ENCODE measurements at places on chromosomes 3 and 15. TPM values are rescaled to one million over a fixed set of nuclear protein-coding genes. Genes with fewer than 3 reads are reported as not detected.

- peak; percentile 34 for DNase-seq
Observed at GRCh38 chr3:99708207-99708745, 69.9 kb downstream of the COL8A1 start.

The NR1I2 gene
- total RNA-seq: under 0.01 TPM

DNA sequence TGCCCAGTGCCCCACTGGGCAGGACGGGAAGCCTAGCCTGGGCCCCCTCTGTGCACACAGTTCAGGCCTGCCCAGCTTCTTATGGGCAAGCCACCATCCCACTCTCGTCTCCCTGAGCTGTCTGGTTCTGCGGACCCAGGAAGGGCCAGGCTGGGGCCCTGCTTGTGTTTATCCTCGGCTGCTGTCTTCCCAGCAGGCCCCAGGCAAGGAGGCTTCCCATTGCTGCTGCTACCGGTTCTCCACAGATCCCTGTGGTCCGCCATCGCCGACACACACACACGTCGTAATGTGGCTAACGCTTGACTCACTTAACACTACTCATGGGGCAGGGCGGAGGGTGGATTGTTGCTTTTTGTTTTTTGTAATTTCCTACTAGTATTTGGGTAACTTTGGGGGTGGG, 52.4 kb upstream of the SLC6A1 start:
- no peak for DNase-seq

The MLH1 gene
- total RNA-seq: 56.7 TPM

The P4HTM gene
- 26.8 TPM for total RNA-seq

GRCh38 chr3:119456469-119456868, 6.9 kb downstream of the TMEM39A start:
- DNase-seq: no peak

DNA sequence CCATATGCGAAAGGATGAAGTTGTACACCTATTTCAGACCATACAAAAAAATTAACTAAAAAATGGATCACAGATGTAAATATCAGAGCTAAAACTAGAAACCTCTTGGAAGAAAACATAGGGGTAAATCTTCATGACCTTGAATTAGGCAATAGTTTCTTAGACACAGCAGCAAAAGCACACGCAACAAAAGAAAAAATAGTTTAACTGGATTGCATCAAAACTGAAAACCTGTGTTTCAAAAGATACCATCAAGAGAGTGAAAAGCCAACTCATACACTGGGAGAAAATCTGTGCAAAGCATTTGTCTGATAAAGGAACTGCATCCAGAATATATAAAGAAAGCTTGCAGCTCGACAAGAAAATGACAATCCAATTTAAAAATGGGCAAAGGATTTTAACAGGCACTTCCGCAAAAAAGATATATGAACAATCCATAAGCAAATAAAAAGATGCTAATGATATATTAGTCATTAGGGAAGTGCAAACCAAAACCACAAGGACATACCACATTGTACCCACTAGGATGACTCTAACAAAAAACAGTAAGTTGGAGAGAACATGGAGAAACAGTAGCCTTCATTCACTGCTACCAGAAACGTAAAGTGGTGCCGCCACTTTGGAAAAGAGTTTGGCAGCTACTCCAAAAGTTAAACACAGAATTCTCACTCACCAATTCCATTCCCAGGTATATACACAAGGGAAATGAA, 263.1 kb downstream of the ADAMTS17 start:
- peak; percentile 17 for DNase-seq

The EFHB gene
- under 0.01 TPM for total RNA-seq

GRCh38 chr3:65561617-65562016, 477.1 kb downstream of the MAGI1 start:
- DNase-seq: no peak

GRCh38 chr15:89117790-89118189, 29.5 kb downstream of the ABHD2 start:
- no peak for DNase-seq

DNA sequence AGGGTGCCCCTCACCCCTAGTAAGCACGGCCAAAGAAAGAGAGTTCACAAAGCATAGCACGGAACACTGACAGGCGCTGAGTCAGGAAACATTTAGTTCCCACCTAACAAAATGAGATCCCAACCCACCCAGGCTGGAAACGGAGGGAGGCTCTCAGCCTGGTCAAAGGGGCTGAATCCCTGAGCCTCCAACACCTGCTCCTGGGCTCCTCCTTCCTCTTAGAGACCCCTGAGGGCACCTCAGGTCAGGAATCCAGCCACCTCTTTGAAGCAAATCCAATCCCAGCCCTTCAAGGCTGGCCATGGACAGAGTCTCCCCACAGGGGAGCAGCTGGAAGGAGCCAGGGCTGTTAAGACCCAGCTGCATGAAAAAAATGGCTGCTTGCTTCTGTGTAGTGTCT, 154.4 kb upstream of the HES1 start:
- no peak for DNase-seq

The EPHA3 gene
- total RNA-seq: under 0.01 TPM

The ACAA1 gene
- total RNA-seq: 20.0 TPM

GRCh38 chr15:77837649-77838025, 204.9 kb upstream of the LINGO1 start:
- no peak for DNase-seq

GRCh38 chr3:55269636-55270035, 217.5 kb downstream of the WNT5A start:
- DNase-seq: no peak

- DNase-seq: no peak
Observed at GRCh38 chr3:56023546-56023945, 444.7 kb downstream of the ERC2 start.

The EPB42 gene
- total RNA-seq: not detected

GRCh38 chr3:170553788-170554757, 31.8 kb downstream of the SLC7A14 start:
- DNase-seq: no peak

GRCh38 chr3:136193278-136194054, 2.7 kb downstream of the MSL2 start:
- DNase-seq: peak; percentile 41

The CCDC191 gene
- total RNA-seq: 1.9 TPM

DNA sequence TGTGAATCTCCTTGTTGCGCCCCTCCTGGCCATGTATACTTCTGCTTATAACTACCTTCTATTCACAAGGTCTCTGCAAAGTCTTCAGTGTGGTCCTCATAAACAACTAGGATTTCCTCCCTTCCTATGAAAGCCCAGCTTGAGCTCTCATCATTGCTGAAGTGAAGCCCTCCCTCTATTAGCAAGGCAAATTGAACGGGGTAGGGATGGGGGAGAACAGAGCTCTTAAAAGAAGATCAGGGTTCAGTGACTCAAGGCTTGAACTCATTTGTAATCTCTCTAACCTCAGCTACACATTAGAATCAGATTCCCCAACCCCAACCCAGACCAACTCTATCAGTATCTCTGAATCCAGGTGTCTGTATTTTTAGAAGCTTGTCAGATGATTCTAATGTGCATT, 88.3 kb upstream of the ST8SIA2 start:
- DNase-seq: no peak

The TRIM42 gene
- total RNA-seq: not detected

The SLC38A3 gene
- total RNA-seq: not detected

The ZNF80 gene
- not detected for total RNA-seq

The MCTP2 gene
- total RNA-seq: 2.2 TPM

DNA sequence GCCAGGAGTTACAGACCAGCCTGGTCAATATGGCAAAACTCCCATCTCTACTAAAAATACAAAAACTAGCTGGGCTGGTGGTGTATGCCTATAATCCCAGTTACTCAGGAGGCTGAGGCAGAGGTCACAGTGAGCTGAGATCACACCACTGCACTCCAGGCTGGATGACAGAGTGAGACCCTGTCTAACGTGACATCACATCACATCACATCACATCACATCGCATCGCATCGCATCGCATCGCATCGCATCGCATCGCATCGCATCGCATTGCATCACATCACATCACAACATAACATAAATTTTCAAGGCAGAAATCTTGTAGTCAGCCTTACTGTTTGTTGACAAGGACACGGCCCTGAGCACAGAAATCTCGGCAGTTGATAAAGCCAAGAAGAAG, 44.4 kb downstream of the RBM6 start:
- no peak for DNase-seq

DNA sequence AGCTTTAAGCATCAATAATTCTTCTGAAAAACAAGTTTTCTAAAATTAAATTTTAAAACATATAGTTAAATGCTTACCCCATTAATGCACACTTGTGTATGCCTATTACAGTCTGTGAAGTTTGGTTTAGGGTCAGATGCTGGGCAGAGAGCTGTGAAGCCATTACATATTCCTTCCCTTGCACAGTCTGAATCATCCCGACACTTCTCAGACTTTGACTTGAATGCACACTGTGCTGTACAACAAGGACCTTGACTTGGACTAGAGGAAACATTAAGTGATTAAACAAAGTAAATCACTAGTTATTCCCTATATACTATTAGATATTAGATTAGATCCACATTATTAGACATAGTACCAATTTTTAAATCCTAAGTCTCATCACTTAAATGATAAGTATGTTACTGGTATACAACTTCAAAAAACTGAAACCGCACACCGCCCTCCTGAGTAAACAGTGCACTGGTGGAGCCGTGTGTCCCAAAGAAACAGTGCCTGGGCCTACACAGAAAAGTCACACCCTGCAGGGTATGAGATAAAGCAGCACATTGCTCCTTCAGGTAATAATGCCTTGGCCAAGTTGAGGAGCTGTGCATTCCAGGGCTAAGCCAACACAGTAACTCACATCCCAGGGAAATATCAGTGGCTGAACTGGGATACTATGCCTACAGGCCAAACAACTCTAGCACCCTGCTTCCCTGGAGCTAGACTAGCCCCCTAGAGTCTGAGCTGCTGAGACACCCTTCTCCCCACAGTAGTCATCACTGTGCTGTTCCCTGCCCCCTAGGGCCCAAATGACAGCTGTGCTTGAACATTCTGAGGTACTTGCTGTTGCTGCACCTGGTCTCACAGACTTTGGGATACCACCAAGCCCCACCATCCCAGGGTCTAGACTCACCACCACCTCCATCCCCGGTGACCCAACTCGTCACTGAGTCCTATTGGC, 137.5 kb downstream of the ADAM10 start:
- peak; percentile 22 for DNase-seq

The IL16 gene
- total RNA-seq: 0.32 TPM

GRCh38 chr3:13618836-13619235, 69.9 kb downstream of the FBLN2 start:
- no peak for DNase-seq

DNA sequence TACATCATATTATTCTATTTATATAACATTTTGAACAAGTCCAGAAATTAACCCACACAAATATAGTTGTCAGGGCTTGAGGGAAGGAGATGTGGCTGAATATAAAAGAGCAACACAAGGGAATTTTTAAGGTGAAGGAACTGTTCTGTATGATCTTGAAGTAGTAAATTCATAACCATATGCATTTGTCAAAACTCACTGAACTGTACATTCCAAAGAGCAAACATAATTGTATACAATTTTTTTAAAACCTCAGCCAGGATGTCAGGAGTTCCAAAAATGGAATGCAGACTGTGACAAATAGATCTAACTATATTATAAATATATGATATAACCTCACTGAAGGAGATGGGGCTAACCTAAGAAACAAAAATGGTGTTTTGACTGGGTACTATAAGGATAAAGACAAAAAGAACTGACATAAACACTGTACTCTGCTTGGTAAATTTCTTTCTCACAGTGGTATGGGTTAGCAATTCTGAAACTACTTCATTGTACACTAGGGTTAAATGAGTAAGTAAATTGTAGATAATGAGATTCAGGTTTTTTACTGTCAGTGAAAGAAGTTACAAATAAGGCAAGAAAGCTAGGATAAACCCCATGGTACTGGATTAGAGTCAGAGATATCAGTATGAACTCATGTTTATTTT, 14.4 kb downstream of the GOLGB1 start:
- peak; percentile 35 for DNase-seq

The FBXO40 gene
- not detected for total RNA-seq

GRCh38 chr3:151483961-151484520, 23.2 kb upstream of the IGSF10 start:
- DNase-seq: no peak

The PTPRG gene
- total RNA-seq: 41.0 TPM

DNA sequence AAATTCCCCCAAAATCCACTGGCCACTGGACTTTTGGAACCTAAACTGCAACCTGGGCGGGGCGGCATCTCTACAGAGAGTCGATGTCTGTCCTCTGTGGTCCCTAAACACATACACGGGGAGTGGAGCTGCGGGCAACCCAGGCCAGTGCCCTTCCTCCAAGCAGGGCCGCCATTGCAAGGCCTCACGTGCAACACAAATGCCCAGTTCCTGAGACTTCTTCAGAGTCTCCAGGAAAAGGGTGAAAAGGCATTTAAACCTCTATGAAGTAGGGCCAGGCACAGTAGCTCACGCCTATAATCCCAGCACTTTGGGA, 4.9 kb downstream of the MUC4 start:
- no peak for DNase-seq

The CHRM5 gene
- total RNA-seq: under 0.01 TPM

DNA sequence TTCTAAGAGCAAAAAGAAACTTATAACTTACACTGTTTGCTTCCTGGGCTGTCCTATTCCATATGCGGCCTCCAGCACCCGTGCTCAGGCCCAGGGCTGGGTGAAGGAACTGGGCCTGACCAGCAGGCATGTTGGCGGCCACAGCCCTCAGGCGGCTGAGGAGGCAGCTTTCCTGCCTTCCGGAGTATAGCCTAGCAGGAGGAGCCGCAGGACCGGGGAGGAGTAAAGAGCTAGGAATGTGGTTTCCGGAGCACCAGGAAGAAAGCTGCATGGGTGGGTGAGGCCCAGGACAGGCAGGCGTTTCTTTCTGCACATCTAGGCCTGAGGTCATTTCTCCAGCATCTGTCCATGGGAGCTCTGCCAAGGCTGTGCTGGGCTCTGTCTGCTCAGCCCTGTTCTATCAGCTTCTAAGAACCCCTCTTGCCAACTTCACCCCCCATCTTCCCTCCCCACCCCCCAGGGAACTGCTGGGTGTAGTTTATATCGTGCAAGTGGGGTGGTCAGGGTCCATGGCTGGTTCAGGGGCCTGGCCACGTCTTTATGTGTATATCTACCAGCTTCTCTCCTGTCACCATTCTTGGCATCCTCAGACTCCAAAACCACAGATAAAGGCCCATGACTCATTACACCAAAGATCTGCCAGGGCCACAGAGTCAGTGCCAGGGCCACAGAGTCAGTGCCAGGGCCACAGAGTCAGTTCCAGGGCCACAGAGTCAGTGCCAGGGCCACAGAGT, 7.8 kb upstream of the KIF7 start:
- peak; percentile 90 for DNase-seq

The CPN2 gene
- total RNA-seq: not detected

The HESX1 gene
- total RNA-seq: not detected

DNA sequence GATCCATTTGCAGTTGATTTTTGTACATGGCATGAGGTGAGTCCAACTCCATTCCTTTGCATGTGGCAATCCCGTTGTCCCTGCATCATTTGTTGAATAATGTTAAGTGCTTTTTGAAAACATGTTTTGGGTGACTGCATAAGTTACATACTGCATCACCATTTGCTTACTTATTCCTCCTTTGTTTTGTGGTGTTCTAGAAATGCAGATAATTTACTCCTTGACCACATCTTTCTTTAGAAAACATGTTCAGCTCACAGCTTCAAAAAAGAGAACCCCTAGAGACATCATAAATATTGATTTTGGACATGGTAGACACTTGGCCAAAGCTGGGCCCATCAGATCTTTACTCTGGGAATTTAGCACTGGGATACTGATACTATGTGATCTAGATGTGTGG, 135.3 kb upstream of the DAZL start:
- peak; percentile 9 for DNase-seq

GRCh38 chr3:49523756-49524747, 30.2 kb upstream of the BSN start:
- DNase-seq: no peak

The SNTN gene
- total RNA-seq: not detected
